ENCODE measurements at places on chromosomes 12 and 14.

DNA sequence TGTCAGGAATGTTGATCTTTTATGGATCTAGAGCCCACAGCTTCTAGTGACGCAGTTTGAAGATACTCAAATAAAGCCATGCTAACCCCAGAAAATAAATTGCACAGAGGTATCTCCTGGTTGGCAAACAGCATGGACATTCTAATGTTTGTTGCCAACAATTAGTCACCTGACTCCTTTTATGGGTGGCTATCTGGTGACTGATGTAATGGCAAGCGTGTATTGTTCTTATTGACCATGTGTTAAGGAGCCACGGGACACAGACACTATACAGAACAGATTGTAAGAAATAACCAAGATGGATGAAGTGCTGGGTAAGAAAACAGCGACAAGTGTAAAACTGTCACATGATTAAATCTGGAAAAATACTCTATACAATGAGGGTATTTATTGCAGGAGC is 401.3 kb upstream of the PDE3A start:
- DNase-seq, result no peak

- DNase-seq, result no peak
Observed at GRCh38 chr14:94689218-94689984, 77.2 kb downstream of the SERPINA3 start.

DNA sequence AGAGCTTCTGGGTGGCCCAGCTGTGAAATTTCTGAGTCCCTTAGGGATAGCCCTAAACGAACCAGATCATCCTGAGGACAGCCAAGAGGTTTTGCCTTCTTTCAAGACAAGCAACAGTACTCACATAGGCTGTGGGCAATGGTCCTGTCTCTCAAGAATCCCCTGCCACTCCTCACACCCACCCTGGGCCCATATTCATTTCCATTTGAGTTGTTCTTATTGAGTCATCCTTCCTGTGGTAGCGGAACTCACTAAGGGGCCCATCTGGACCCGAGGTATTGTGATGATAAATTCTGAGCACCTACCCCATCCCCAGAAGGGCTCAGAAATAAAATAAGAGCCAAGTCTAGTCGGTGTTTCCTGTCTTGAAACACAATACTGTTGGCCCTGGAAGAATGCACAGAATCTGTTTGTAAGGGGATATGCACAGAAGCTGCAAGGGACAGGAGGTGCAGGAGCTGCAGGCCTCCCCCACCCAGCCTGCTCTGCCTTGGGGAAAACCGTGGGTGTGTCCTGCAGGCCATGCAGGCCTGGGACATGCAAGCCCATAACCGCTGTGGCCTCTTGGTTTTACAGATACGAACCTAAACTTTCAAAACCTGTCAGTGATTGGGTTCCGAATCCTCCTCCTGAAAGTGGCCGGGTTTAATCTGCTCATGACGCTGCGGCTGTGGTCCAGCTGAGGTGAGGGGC is 38.9 kb downstream of the DAD1 start:
- no peak for DNase-seq

- no peak for DNase-seq
Observed at GRCh38 chr14:27686137-27686536, 1080.5 kb upstream of the FOXG1 start.

- no peak for DNase-seq
Observed at GRCh38 chr14:61147381-61147821, 133.7 kb downstream of the TMEM30B start.

- DNase-seq, result no peak
Observed at GRCh38 chr14:32508281-32508680, 179.2 kb downstream of the AKAP6 start.

GRCh38 chr14:101008631-101009336 is 105.3 kb upstream of the RTL1 start:
- no peak for DNase-seq

DNA sequence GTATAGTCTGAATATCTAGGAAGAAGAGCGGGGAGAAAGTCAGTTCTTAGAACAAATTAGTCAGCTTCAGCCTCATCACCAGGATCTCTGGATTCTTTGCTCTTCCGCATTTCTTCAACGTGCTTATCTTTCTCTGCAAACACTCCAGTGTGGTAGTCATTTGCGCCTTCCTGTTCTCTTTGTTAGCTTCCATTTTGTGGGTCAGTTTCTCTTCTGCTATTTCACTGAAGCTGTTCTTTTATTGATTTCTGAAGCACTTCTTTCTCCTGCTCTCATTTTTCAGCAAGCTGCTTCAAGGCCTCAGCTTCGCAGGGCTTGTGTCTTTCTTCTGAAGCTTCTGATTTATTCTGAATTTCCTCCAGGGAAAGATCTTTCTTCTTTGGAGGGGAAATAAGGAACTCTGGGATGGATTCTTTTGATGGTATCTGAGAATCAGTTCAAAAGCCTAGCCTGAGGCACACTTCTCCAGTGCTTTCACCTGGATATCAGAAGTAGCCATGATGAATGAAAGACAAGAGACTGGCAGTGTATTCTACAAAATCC is 13.5 kb downstream of the AMN1 start:
- no peak for DNase-seq

DNA sequence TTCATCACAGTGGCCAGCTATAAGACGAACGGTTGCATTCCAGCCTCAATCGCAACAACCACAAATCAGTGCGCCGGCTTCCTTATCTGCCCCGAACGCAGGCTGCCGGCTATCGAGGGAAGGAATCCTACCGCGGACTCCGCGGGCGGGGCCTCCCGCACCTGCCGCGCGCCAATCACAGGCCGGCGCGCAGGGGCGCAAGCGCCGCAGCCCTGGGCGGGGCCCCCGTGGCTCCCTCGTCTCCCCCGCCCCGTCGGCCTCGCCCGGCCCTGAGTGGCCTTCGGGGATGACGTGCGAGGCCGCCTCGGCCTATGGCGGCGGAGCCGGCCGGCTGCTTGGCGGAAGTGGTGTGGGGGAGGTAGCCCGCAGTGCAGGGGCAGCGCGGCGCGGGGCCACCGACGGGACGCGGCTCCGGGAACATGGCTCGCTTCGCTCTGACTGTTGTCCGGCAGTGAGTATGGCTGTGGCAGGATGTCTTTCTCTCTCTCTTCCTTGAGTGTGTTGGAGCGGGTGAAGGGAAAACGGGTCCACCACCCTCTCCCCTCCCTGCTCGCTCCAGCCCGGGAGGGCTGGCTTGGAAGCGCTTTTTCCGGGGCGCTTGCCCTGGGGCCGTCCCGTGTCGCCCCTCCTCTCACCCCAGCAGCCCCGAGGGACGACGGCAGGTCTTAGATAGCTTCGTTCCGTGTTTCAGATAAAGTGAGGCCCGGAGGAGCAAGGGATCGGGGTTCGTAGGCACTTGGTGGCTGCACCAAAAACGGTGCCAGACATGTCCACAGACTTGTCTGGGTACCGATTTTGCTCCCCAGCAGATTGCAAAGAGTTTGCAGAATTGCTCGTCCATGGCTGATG is at the start of gene TIGAR:
Gene TIGAR, plus strand, starts transcription at position 361 of the 849 bp plus-strand sequence. Its CDS starts 59 bp downstream, at position 420.
- peak; percentile 61 for DNase-seq

- no peak for DNase-seq
Observed at GRCh38 chr14:23916446-23916845, 37.1 kb upstream of the DHRS4 start.

GRCh38 chr14:69711065-69711464 is 55.9 kb upstream of the SRSF5 start:
- DNase-seq, result no peak

- no peak for DNase-seq
Observed at GRCh38 chr14:65357113-65357512, 55.4 kb upstream of the FUT8 start.

DNA sequence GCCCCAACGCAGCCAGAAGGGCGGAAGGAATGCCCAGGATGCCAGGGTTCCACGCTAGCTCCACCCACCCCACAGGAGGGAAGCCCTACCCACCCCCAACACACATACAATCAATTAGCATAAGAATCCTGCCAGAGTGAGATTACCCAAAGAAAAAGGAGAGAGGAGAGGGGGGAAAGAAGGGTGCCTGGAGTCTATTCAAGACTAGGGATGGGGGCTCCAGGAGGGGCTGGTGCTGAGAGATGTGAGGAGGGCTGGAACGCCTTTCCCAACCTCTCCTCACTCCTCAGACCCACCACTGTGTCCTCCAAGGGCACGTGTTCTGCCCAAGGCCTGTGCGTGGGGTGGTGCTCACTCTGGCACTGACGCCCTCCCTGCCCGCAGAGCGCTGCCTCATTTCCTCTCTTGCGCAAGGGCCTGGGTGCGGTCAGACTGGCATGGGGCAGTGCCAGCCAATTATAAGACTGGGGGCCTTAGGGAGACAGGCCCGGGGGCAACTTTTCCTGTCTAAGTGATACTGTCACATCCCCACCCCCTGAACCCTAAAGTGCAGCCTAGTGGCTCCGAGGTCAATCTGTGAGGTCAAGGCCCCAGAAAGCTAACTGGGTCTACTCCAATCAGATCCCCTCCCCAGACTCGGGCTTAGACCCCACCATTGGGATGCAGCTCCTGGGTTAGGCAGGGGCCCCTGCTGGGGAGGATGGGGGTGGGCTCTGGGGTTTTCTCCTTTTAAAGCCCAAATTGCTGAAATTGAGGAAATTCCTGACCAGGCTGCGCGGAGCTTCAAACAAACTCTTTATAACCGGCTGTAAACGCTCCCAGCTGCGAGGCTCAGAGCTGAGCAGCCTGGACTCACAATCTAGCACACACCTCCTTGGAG is 10.2 kb upstream of the ITGB7 start:
- DNase-seq, result no peak
